Fibroblast of skin of back (primary cell): ENCODE measurements at places on chromosomes 1 and 21.

- peak; percentile 70 for DNase-seq
Observed at GRCh38 chr1:65254320-65255034, 54.9 kb upstream of the DNAJC6 start.

DNA sequence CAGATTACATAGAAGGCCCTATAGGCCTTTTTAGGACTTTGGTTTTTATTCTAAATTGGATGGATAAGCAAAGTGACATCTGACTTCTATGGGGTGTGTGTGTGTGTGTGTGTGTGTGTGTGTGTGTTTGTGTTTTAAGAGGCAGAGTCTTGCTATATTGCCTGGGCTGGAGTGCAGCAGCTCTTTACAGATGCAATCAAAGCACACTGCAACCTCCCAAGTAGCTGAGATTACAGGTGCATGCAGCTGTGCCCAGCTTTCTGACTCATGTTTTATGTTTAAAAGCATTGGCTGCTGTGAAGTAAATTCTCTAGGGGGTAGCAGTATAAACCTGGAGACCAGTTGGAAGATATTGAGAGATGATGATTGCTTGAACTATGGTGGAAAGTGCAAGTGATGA, 12.4 kb upstream of the EVI5 start:
- no peak for DNase-seq

DNA sequence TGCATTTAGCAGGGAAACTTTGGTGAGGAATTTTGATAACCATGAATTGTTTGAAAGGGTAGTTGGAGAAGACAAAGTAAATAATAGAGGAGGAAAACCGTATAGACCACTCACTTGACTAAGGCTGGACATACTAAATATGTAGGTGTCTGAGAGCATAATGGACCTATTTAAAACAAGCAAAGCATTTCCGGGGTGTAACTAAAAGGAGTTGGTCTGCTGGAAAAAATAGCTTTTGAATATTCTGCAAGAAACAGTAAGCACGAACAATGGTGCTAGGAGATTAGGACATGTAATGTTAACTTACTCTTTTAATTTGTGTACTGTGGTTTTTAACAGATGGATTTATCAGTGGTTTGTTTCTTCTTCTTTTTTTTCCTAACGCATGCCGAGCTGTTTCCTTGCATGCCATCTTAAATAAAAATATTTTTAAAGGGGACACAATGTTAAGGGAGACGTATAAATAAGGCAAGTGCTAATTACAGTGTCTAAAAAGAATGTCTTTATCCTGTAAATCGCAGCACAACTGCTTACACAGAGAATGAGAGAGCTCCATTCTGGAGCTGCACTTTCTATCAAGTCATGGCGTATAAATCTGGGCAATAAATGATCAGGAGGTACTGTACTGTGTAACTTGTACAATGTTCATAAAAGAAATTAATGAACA, 492.1 kb downstream of the LMO4 start:
- DNase-seq, result no peak

- no peak for DNase-seq
Observed at GRCh38 chr1:190540366-190540765, 62.7 kb upstream of the BRINP3 start.

- no peak for DNase-seq
Observed at GRCh38 chr1:229158341-229158921, 112.5 kb upstream of the RAB4A start.
